H4 (cell line): ENCODE measurements at places on chromosomes 4 and X. TPM values are rescaled to one million over a fixed set of nuclear protein-coding genes. Genes with fewer than 3 reads are reported as not detected.

GRCh38 chr4:41258783-41259182 is 2.1 kb downstream of the UCHL1 start:
- peak; percentile 82 for DNase-seq

- DNase-seq, result no peak
Measured at GRCh38 chr4:38014421-38014852, 54.2 kb downstream of the PTTG2 start.

- DNase-seq, result peak; percentile 38
Measured at GRCh38 chr4:87865960-87866598, 33.3 kb downstream of the MEPE start.

GRCh38 chr4:38204339-38205035 is 244.3 kb downstream of the PTTG2 start:
- DNase-seq, result no peak

DNA sequence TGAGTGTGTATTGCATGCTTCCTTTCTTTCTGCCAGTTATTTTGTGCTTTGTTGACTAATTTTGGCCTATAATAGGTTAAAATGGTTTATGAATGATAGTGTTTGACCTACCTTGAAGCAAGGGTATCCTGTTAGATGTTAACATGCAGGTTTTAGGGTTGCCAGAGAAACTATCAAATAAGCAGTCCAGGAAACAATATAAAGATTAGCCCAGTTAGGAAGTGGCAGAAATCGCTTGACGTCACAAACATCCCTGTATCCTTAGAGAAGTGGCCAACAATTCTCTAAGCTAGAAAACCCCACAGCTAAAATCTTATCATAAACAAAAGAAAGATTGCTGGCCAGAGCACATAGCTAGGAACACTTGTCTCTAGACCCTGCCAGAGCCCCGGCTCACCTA is 3.8 kb downstream of the NAP1L5 start:
- no peak for DNase-seq

GRCh38 chr4:175090116-175090515 is 172.0 kb downstream of the ADAM29 start:
- no peak for DNase-seq

GRCh38 chr4:149161247-149161646 is 654.4 kb downstream of the IQCM start:
- no peak for DNase-seq

DNA sequence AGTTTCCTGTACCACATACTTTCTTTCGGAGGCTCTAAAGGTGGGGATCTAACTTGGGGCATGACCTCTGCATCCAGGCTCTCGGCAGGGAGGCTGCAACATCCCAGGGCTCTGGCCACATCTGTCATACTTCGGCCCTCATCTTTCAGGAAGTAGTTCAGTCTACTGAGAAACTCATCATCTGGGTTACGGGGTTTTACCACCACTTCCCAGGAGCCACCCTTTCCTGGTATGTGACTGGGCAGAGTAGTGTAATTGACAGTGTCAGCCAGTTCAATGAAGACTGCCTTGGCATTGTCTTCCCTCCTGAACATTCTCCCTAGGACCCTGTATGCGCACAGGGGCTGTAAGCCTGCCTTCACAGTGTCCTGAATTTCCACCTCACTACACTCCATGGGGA is 2.8 kb downstream of the PNMA5 start:
- DNase-seq, result no peak

TRIML2 gene
- total RNA-seq, result 3.4 and 10.3 TPM in 2 replicates

AFM gene
- not detected in 2 replicates for total RNA-seq

INTU gene
- 0.37 and 2.2 TPM in 2 replicates for total RNA-seq
